Activated T-cell treated with anti-CD3 and anti-CD28 coated beads for 4 hours (primary cell): ENCODE measurements at places on chromosomes 2 and 18.
A peak's percentile ranks its signal among the peaks of the same experiment; 100 is the strongest.

DNA sequence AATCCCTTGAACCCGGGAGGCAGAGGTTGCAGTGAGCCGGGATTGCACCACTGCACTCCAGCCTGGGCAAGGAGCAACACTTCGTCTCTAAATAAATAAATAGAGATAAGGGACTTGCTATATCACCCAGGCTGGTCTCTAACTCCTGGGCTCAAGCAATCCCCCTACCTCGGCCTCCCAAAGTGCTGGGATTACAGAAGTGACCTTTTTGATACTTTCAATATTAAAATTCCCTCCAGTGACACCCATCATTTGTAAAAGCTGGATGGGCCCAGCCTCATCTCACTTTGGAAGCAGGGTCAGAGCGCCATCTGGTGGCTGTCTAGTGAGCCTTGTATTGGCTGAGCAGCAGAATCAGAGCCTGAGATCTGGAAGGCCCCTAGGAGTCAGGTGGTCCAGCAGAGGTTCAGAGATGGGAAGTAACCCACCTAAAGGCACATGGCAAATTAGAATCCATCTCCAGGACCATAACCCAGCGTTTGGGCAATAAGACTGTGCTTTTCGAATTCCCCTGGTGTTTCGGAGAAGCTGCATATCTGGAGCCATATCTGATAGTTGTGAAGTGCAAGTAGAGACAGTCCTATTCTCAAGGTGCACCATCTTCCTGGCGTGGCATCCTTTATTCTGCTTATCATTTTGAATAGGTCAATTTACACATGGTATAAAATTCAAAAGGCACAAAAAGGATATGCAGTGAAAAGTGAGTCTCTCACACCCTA lies 18.3 kb upstream of the SLC35F6 start:
- peak; percentile 75 for DNase-seq

GRCh38 chr2:100248044-100248330 lies 74.3 kb downstream of the LONRF2 start:
- no peak for DNase-seq

DNA sequence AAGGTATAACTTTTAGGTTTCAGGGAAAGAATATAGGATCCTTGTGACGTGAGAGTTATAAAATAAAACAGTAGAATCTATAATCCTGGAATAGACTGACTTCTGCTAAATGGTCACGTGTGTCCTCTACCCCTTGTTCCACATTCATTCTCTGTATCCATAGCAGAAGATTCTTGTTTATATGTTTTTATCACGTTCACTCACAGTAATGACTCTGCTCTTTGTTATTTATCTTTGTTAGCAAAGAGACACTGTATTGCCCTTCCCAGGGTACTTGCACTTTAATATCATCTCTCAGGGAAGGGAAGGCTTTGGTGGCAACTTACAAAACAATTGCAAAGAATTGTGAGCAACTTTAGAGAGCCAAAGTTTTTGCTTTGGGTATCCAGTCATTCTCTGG lies 206.2 kb upstream of the LRRTM1 start:
- DNase-seq = no peak

- no peak for DNase-seq
These were observed 1255.7 kb upstream of the ZEB2 start for GRCh38 chr2:145775591-145775990.

GRCh38 chr2:187644981-187645380 lies 90.7 kb upstream of the TFPI start:
- DNase-seq = no peak

- DNase-seq = no peak
These were observed 68.6 kb upstream of the DNAJC10 start for GRCh38 chr2:182647499-182647787.

DNA sequence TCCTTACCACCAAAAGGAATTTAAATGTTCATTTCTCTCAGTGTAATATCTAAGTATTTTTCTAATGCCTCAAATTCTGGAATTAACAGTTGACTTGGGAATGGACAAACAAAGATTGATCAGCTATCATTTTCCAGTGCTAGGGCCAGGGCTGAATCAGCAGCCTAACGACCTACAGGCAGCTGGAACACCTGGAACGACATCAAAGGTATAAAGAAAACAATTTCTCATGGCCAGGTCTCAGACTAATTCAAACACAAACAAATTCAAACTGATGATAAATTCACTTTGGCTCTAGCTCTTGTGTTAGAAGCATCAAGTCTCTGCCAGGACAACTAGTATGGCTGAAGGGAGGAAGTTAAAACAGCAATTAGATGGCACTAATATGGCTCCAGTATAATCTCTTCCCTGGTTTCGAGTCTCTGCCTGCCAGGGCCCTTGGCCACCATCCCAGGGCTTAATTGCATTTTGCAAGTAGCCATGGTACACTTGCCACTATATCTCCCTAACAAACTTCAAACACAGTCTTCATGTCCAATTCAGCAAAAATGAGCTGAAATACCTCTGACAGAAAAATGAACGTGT lies 70.2 kb upstream of the FSHR start:
- no peak for DNase-seq

DNA sequence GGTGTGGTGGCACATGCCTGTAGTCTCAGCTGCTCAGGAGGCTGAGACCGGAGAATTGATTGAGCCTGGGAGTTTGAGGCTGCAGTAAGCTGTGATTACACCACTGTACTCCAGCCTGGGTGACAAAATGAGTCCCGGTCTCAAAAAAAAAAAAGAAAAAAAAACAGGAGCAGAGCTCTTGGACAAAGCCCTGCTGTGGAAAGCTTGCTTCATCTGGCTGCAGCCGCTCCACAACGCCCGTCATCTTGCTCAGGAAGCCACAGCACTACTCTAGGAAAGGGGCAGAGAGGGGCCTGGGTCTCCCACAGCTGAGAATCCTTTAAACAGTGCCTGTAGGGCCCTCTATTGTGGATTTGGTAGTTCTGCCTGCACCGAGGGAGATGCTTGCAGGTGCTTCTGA lies 11.0 kb downstream of the ATG4B start:
- DNase-seq = no peak

- no peak for DNase-seq
These were observed 199.9 kb downstream of the HDAC4 start for GRCh38 chr2:239200646-239201530.

GRCh38 chr2:209619782-209620181 lies 151.8 kb upstream of the UNC80 start:
- DNase-seq = no peak

DNA sequence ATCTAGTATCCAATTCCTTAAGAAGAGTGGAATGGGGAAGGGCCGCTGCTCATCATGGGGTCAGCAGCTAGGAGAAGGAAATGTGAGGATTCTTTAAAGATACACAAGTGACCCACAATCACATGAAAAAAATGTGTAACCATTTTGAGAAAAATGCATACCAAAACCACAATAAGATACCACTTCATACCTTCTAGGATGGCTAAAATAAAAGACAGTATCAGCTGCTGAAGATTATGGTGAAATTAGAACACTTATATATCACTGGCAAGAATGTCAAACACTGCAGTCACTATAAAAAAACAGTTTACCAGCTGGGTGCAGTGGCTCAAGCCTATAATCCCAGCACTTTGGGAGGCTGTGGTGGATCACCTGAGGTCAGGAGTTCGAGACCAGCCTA lies 67.9 kb downstream of the C2orf74 start:
- DNase-seq = no peak

DNA sequence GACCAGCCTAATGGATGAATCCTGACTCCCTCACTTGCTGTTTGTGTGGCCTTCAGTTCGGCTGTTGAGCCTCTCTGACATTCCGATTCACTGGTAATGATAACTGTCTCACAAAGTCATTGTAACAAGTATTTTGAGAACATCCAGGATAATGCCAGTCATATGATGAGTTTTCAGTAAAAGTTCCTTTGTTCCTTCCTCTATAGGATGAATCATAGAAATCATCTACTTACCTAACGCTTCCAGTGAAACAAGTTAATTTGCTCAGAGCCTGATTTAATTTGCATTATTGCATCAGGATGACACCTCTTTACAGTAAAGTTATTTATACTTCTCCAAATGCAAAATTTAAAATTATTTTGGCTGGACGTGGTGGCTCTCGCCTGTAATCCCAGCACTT lies 32.0 kb downstream of the RAB31 start:
- DNase-seq = no peak

DNA sequence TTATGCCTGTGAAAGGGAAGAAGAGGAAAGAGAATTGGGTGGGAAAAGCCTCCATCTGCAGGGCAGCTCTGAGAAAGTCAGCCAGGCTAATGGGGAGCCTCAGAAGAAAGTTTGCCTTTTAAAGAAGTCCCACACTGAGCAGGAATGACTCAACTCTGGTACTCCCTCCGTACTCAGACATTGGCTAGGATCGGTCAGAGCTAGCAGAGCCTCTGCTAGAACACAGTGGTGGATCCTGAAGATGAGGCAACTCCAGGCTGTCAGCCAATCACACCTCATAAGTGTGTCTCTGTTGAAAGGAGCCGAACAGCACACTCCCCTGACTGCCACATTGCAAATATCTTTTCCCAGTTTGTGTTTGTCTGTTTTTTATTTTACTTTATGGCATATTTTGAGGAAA lies 96.9 kb downstream of the HNRNPLL start:
- no peak for DNase-seq

GRCh38 chr2:167946441-167946841 lies 301.0 kb downstream of the STK39 start:
- no peak for DNase-seq

DNA sequence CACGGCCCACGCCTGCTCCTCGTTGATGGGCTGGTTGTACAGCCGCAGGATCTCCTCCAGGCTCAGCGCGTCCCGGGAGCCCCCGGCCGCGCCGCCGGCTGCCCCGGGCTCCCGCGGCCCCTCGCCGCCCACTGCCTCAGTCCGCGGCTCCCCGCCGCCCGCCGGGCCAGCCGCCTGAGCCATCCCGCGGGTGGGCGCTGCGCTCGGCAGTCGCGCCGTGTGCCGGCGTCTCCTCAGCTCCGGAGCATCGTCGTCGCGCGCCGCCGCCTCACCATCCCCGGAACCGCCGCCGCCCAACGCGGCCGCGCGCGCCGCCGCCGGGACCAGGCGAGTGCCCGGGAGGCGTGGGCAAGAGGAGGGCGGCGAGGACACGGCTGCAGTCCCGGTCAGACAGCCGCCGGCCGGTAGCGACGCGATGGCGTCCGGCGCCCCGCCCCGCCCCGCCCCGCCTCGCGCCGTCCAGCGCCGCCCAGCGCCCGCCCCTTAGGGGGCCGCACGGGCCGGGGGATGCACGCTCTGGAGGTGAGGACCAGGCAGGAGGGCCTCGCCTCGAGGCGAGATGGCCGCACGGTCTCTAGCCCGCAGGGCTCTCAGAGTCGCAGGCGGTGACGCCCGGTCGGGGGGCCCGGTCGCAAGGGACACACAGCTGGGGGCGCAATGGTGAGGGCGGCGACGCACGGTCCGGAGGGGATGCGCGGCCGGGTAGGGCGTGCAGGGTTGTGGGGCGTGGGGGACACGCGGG lies at the start of gene SPIRE1:
SPIRE1 (minus strand) TSS at position 424 of the 742 bp plus-strand sequence; CDS start at position 183, 241 bp downstream.
- DNase-seq = no peak

DNA sequence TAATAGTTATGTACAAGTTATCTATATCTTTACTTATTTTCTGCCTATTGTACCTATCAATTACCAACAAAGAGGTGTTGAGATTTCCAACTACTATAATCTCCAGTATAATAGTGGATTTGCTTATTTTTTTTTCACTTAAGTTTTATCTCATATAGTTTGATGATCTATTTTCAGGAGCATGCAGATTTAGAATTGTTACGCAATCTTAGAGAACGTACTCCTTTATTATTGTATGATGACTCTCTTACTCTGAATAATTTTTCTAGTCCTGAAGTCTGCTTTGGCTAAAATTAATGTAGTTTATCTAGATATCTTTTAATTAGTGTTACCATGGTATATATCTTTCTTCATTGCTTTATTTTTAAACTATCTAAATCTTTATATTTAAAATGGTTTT lies 205.2 kb downstream of the SCG2 start:
- no peak for DNase-seq

DNA sequence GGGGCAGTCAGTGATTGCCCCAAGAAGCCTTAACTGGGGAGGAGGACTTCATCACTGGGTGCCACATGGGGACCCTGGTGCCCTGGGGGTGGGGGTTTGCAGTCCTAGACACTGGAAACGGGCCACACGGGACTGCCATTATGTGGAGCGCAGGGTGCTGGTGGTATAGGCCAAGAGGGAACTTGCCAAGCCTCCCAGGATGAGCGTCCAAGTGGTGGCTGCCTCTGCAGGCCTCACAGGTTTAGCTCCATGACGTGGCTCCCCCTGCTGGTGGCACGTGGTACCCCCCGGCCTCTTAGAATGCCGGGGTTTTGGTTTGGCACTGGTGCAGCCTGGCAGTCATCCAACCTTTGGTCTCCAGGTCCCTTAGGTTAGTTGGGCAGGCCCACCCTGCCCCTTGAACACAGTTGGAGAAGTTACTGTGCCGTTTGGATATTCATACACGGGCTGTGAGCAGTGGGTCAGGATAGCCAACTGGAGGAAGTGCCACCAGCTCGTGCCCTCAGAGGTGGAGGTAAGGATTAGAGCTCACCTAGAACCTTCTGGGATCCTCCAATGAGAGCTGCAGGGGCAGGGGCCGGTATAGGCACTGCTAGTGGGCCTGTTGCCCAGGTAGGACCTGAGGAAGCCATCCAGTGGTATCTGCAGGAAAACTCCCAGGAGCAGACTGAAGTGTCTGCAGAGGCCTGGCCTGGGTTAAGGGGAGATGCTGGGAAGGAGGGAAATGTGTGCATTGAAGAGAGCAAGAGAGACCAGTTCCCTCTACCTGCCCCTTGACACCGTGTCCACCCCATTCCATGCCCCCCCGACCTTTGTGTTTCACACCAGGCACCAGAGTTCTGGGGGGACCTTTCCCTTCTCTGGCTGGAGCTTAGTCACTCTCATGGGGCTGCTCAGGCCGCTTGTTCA lies 5.7 kb downstream of the PTMA start:
- peak; percentile 88 for DNase-seq

GRCh38 chr2:145484448-145485097 lies 964.7 kb upstream of the ZEB2 start:
- no peak for DNase-seq

DNA sequence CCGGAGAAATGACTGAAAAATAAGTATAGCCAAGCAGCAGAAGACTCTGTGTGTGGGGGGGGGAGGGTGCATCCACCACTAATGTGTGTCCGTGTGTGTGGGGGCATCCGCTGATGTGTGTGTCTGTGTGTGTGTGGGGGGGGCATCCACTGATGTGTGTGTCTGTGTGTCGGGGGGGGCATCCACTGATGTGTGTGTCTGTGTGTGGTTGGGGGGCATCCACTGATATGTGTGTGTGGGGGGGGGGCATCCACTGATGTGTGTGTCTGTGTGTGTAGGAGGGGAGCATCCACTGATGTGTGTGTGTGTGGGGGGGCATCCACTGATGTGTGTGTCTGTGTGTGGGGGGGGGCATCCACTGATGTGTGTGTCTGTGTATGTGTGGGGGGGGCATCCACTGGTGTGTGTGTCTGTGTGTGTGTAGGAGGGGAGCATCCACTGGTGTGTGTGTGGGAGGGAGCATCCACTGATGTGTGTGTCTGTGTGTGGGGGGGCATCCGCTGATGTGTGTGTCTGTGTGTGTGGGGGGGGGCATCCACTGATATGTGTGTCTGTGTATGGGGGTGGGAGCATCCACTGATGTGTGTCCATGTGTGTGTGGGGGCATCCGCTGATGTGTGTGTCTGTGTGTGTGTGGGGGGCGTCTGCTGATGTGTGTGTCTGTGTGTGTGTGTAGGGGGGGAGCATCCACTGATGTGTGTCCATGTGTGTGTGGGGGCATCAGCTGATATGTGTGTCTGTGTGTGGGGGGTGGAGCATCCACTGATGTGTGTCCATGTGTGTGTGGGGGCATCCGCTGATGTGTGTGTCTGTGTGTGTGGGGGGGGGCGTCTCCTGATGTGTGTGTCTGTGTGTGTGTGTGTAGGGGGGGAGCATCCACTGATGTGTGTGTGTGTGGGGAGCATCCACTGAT lies 125.0 kb downstream of the NFATC1 start:
- DNase-seq = no peak

- no peak for DNase-seq
These were observed 341.1 kb downstream of the BCL11A start for GRCh38 chr2:60212181-60212945.
